ENCODE measurements at places on chromosomes 3 and 15.

- no peak for DNase-seq
Measured at GRCh38 chr3:25355034-25355885, 72.8 kb upstream of the RARB start.

DNA sequence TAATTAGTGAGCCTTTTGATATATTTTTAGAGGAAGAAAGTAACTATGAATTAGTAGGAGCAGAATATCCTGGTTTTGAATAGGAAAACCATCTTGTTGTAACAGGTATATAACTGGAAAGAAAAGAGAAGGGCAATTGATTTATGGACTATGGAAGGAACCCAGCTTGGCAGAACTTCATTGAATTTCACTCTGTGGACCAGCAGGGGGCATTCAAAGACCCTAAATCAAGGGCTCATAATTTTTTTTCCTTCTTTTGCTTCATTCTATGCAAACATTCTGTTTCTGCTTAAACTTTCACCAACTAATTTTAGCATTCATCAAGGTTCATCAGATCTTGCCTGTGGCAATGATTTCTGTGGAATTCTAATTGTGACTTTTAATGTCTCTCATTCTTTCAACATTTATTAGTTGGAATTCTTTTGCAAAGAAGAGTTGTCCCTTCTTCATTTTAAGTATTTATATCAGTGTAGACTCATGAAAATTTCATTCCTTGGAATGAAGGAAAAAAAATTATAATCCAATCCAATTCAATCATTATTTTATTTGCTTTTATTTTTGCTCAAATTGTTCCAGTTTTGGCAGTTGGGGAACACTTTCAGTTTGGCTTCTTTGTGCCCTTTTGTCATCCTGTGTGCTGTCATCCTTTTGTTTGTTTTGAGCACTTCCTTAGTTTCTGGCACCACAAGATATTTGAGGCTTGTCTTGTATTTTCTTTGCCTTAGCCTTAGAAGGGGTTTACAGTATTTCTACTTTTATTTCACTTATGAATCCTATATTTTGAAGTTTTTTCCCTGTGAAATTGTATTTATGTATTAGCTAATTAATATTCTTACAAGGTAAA, 30.4 kb downstream of the NXPE3 start:
- peak; percentile 41 for DNase-seq

DNA sequence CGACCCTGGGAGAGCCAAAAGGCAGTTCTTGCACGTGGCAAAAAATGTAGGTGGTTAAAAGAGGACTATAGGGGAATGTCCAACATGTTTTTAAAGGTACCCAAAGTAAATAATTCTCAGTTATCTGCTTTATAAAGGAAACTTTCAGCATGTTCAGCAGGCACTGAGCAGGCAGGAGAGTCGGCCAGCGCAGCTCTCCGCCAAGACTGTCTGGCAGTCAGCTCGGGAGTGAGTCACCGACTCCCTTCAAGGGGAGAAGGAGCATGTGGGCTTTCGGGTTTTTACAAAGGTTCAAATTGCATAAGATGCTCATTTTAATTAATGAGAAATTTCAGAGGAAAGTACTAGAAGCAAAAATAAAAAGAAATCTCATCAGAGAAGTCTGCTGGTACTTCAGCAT, 7.0 kb downstream of the GABRA5 start:
- peak; percentile 77 for DNase-seq

GRCh38 chr15:99385005-99385669, 133.9 kb downstream of the LRRC28 start:
- no peak for DNase-seq

Data from fibroblast of lung (primary cell).